ENCODE measurements at places on chromosomes 1 and 21.

DNA sequence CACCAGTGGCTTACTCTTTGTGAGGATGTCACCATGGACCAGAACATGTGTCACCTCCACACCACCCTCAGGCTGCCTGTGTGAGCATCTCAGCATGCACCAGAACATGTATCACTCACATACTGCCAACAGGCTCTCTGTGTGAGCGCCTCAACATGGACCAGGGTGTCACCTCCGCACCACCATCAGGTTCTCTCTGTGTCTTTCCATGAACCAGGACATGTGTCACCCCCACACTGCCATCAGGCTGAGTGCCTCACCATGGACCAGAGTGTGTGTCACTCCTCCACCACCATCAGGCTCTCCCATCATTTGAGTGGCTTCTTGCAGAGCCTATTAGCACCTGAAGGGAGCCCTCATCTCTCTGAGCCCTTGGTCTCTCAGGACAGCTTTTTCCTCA lies 125.2 kb downstream of the ZNF648 start:
- DNase-seq, result no peak

GRCh38 chr1:82269431-82269830 lies 468.7 kb downstream of the ADGRL2 start:
- DNase-seq, result no peak

- no peak for DNase-seq
Observed at GRCh38 chr1:242318140-242318539, 206.4 kb downstream of the PLD5 start.

DNA sequence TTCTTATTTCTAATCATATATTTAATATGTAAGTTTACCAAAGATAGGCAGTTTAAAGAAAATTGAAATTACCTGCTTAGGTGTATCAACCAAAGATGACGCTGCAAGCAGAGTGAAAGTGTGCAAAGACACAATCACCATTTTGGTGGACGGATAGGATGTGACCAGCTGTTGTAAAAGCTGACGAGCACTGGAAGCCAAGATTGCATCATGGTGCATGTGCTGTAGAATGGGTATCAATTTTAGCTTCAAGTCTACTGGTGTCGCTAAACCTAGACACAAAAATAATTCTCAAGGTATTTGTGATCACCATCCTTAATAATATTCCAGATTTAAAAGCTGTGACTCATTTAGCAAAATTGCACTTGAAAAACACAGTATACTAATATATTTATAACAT lies 28.2 kb downstream of the INTS7 start:
- DNase-seq, result no peak

DNA sequence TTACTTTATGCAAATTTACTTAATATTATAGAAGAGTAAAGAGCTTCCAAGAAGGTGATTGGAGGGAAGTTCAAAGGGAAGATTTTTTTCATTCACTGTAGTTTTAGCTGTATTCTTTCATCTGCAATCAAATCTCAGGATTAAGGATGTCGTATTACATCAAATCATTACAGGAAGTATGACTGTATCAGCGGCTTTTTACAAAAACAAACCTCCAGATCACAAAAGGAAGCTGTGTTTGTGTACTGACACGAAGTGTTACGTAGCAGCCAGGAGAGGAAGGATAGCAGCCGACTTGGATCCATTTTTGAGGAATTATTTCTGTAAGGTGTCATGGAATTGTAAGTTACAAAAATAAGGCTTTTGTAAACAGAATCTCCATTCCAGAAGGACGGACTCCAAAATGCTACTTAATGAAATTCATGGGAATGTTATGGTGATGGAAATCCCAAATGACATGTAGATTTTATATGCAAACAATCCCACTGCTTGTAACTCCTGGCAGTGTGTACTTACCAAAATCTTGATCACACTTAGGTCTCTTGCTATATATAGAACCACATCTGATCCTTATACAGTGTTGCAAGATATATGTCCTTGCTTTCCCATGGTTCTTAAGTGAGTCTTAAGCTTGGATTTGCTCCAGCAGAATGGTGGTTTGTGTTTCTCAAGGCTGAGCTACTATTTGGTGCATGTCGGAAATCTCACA lies 49.8 kb downstream of the KCNJ15 start:
- DNase-seq, result peak; percentile 81

DNA sequence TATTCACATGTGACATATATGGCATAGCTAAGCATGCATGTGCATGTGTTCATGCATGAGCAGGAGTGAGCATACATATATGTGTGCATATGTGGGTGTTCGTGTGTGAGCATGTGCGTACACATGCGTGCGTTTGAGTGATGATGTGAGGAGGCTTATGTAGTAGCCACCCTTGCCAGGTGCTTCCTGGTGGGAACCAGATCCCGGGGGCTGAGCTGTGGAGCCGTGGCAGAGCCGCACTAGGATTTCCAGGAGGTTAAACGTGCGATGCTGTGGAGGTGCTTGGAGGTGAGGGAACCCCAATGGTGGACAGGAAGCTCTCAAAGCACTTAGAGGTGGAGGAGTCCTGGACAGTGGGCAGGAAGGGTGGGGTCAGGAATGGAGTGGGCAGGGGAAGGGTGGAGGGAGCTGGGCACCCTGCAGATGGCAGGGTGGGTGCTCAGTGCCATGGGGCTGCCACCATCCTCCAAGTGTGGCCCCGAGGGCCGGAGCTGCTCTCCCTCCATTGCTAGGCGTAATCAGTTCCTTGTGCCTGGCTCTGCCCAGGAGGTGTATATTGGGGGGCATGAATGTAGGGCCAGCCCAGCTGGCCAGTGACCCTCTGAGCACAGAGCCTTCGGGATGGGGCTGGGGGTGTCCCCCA lies 48.5 kb downstream of the COL18A1 start:
- no peak for DNase-seq

DNA sequence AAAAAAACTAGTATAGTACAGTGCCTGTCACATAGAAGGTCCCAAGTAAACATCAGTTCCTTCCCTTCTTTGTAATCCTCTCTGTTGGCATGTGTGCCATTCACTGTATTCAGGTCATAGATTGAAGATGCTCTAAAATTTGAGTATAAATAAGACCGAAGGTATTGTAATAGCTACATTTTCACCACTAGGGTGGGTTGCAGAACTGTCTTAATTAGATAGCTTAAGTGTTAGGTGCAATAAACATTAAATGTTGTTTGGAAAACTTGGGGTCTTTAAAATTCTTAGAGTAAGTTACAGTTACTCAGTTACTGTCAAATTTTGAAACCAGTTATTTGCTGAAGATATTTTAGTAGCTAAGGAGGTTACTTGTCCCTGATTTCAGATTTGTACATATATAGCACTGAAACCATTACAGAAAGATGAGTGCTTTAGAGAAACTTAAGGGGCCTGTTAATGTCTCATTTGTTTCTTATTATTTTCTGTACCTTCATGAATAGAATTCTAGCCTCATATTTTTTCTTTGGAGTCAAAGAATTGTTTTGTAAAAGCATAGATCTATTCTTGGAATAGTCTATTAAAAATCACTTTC lies 24.3 kb downstream of the PER3 start:
- peak; percentile 74 for DNase-seq

DNA sequence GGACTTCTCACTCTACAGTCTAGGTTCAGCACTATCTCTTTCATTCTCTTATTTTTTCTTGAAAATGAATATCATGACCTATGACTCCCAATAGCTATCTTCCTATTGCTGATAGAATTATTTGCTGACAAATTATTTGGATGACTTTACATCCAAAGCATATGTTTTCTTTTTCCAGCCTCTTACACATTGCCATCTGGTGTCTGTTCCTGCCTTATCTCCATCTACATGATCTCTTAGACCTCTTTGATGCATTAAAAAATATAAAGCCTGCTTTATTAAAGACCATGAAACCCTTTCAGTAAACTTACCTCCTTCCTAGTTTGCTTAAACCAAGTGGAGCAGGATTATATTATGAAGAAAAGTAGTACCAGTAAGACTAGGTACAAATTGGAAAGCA lies 700.9 kb upstream of the CXADR start:
- DNase-seq, result no peak

GRCh38 chr1:212040629-212041412 lies 5.3 kb downstream of the DTL start:
- DNase-seq, result no peak

DNA sequence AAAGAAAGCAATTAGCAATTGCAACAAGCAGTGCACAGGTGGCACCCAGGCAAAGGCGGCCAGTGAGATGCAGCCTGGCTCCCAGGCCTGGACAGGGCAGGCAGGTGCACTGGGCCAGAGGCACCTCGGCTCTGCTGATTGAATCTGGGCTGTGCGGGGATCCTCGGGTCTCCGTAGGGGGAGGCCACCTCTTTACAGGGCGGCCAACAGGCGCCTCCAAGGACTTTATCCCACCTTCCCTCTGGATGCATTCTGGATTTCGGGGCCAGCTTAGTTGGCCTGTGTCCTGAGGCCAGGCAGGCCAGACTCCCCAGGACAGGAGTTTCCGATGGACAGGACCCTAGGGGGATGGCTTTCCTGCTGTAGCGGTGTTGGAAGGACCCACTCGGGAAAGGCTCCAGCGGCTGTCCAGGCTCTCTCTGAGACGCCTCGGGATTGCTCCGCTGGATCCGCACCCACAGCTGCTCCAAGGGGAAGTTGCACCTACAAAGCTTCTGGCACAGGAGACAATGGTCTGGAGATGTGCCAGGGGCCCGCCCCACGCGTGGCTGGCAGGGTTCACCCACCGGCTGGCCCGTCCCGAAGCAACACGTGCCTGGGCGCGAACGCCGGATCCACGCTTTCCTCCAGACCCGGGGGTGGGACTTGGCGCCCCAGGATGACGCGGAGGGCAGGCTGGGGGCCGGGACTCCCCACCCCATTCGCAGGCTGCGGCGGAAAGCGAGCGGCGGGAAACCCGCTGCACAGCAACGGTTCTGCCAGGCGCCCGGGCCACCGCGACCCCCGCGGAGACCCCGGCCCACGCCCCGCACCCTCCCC lies 810 bp downstream of the SLC19A1 start:
- peak; percentile 74 for DNase-seq

- no peak for DNase-seq
Observed at GRCh38 chr1:115224636-115225035, 113.4 kb downstream of the NGF start.

DNA sequence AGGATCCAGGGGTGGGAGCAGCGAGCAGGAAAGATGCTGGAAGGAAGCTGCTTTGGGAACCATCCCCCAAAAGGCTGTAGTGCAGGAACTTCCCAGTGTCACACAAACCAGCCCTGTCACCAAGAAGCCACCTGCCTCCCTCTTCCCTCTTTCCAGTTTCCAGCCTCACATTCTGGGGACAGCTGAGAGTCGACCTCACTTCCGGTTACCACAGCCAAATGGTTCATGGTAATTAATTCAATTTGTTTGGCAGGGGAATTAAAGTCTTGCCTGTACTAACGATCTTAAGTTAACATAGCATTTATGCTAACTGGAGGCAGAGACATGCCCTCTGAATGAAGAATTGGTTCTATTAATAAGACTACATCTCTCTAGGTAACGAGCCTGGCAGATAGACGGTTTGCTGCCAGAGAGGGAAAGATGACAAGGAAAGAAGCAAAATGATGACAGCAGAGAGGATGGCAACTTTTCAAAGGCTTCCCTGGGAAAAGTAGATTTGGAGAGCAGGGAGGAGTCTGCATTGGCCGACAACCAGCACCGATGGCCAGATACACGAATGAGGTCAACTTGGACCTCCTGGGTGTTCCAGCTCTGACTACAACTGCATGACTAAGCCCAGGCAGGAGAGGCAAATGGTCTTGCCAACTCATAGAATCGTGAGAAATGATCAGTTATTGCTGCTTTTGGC lies 64.1 kb downstream of the TMCO4 start:
- DNase-seq, result no peak

DNA sequence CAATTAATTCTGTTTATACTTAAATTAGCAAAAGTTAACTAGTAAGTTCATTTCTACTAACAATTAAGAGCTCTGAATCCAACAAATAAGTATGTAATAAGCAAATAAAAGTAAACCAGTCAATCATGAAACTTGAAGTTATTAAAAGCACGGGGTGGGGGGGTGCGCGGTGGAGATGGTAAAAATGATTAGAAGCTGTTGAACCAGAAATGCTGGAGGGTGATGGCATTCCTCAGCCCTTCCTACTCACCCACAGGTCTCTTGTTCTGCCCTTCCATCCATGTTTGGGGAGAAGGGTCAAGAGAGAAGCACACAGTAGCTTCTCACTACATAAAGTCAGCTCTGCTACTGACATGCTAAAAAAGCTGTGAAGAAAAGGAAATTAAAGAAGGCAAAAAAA lies 63.5 kb downstream of the AKT3 start:
- no peak for DNase-seq

DNA sequence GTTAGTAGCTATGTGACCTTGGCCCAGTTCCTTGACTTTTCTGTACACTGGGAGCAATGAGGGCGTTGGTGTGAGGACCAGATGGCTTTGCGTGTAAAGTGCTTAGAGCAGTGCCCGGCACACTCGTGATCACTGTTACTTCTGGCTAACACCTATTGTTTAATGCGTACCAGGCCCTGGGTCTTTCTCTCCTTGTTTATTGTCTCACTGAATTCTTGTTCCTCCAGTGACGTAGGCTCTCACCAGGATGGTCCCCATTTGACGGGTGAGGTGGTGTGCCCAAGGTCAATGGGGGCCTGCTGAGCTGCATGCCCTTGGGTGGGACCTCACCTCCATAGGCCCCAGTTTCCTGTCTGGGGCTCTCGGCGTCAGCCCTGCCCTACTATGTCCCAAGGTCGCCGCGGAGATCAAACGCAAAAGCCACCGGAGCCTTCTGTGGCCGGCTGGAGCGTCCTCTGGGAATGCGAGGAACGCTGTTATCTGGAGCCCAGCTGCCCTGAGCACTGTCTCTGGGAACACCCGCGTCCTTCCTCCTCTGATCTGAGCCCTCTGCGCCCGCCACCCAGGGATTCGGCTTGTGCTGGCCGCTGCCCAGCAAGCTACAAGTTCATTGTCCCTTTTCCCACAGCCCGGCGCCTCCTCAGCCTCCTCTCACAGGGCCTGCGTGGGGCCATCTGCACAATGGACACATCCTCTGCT lies 28.9 kb downstream of the ALPL start:
- no peak for DNase-seq

GRCh38 chr1:117919376-117919775 lies 10.0 kb downstream of the GDAP2 start:
- DNase-seq, result no peak

DNA sequence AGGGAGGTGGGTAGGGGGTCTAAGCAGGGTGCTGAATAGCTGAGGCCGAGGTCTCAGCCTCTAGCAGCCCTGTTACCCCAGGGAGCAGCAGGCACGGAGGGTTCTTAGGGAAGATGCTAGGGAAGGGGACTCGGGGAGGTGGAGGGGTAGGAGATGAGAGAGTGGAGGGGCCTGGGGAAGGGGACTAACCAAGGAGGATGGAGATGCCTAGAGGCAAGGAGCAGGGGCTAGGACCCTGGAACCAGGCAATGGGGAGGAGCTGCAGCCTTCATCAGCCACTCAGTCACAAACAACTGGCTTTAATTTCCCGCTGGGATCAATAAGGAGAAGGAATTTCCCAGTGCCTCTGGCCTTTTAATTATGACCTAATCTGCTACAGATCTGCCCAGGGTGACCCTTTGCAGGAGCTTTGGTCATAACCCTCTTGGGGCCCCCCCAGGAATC lies 2.9 kb upstream of the CRABP2 start:
- no peak for DNase-seq

DNA sequence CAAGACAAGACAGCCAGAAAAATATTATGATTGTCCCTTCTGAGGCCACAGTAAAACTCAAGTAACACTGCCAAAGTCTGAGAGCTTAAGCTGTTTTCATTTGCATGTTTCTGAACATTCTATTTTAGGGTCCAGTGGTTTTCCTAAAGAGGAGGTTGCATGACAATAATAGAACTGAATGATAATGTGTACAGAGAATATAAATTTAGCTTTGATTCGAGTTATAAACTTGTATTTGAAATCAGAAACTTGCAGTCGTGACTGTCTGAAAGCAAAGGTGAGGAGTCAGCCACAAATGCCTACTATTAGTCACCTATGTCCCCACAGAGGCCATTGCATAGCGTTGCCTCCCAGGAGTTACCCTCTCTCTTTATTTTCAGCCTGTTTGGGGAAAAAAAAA lies 363.1 kb upstream of the ADGRL2 start:
- DNase-seq, result no peak
